ENCODE measurements at places on chromosomes 3 and 15.

DNA sequence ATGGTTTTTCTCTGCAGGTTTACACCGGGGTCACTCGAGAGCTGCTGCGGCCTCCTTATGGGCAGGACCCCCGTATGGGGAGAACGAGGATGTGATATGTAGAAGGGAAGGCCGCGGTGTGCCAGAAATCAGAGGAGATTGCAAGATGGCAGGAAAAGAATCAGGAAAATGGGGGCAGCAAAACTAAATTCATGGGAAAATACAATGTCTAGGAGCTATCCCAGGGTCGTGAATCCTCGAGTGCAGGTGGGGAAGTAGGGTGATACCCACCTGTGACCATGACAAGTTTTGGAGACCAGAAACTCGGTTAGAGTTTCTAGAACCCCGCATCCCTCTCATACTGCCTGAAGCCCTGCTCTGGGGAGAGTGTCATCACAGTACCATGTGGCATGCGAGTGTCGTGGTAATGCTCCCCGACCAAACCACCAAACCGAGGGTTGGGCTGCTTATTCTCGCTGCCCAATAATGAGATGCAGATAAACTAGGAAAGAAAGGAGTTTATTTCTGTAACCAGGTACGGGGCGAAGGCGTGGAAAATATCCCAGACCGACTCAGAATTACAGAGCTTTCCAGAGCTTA lies 781 bp downstream of the TRNT1 start:
- DNase-seq, result peak; percentile 14

GRCh38 chr3:149646181-149646766 lies 11.6 kb downstream of the WWTR1 start:
- DNase-seq, result no peak

GRCh38 chr15:77897896-77898406 lies 179.6 kb downstream of the TBC1D2B start:
- DNase-seq, result no peak

DNA sequence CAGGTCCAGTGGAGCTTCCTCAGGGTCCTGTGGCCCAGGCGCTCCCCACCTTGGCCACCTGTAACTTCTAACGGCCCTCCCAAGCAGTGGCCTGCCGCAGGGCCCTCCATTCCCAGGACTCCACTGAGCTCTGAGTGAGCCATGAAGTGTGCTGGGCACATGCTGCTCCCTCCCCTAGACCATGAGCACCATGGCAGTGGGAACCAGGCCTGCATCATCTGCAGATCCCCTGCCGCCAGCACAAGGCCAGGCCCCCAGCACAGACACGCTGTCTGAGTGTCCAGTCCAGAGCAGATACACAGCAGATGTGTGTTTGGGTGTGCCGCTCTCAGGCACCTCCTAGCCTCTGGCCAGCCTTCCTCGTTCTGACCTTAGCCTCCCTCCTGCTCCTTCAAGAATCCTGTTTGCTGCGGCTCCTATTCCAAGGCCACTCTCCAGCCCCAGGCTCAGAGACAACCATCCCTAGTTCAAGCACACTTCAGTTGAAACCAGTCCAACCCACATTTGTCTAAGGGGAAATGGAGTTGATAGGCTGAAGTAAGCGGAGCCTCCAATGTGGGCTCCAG lies 7.0 kb upstream of the KLF15 start:
- no peak for DNase-seq

DNA sequence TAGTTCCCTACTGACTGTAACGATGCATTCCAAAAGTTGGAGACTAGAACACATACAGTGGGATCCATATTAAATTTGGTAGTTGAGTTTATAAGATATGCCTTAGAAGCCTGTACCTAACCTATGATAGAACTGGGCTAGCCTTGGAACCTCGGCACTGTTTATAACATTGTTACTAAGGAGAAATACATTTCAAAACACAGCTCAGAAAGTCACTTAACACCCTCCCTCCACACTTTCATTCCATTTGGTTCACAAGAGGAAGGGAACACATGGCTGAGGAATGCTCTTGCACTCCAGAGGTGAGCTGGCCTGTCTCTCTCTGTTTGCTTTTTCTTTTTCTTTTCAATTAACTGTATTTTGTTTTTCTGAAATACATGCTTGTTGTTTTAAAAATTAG lies 48.7 kb upstream of the TSC22D2 start:
- DNase-seq, result peak; percentile 47

DNA sequence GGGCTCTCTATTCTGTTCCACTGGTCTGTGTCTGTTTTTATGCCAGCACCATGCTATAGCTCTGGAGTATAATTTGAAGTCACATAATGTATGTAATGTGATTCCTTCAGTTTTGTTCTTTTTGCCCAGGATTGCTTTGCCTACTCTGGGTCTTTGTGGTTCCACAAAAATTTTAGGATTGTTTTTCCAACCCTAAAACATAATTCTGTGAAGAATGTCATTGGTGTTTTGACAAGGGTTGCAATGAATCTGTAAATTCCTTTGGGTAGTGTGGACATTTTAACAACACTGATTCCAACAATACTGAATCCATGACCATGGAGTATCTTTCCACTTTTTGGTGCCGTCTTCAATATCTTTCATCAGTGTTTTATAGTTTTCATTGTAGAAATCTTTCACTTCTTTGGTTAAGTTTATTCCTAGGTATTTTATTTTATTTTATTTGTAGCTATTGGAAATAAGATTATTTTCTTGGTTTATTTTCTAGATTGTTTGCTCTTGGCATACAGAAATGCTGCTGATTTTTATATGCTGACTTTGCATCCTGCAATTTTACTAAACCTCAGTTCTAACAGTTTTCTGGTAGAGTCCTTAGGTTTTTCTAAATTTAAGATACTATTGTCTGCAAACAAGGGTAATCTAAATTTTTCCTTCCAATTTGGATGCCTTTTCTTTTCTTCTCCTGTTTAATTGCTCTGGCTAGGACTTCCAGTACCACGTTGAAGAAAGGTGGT lies 29.7 kb downstream of the TJP1 start:
- no peak for DNase-seq

DNA sequence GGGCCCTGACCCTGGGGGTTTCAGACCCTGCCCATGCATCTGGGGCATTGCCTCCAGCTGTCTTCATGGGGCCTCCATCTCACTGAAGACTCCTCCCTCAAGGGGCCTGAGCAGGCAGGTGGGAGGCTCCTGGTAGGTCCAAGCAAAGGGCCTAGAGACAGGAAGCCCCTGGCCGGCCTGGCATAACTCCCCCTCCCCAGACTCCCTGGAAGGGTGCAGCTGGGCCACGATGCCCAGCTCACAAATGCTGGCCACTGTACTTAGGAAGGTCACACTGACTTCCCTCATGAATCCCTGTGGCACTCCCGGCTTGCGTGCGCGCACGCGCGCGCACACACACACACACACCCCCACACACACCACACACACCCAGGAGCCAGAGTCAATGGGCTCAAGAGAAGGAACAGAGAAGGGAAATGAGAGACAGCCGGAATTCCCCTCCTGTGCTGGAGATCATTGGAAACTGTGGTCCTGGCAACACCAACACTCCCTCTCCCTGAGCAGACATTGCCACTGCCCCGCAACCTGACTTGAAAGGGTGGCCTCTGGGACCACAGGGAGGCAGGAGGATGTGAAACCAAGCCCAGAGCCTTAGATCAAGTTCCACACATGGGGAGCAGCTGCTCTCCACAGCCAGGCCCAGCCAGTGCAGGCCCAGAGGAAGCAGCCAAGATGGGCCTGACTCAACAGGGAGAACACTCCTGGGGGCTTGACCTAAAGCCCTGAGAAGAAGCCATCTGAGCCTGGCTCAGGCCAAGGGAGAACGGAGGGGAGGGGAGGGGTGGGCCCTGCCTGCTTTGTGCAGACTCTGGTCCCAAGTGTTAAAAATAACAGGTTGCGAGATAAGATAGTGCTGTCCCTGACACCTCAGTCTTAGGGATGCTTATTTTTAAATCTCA lies 69.7 kb downstream of the SCN5A start:
- no peak for DNase-seq

DNA sequence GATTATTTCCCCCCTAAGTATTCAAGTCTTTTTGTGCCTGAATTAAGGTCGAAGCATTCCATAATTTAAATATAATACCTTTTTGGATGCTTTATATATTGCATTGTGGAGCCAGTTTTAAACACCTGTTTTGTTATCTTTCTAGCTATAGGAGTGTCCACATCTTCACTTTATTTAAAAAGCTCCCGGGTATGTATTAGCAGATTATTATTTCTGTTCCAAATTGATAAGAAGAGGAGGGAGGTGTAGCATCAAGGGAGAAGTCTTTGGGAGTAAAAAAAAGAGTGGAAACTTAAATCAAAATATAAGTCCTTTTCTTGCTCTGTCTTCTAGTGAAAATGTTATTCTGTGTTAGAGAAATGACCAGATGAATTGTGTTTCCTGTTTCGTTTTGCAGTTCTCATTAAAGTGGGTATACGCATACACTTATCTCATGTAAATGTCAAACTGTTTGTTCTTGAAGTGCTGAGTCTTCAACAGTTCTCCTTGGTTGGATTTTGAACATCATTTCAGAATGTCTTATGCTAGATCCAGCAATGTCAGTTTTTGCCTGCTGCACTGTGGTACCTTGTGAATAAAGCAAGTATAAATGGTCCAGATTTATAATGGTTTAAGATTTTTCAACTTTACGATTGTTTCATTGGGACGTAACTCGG lies 105.8 kb downstream of the FNDC3B start:
- no peak for DNase-seq

DNA sequence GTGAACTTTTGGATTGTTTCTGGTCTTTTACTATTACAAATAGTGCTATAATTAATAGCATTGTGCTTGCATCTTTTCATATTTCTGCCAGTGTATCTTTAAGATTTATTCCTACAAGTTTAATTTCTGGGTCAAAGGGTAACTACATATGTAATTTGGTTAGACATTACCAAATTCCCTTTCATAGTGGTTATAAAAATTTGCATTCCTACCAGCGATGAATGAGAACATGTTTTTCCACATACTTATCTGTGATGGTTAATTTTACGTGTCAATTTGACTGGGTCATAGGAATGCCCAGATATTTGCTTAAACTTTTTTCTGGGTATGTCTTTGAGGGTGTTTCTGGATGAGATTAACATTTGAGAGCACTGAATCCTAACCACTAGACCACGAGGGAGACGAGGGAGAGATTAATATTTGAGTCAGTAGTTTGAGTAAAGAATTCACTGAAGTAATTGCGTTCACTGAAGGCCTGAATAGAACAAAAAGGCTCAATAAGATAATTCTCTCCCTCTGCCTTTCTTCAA lies 132.3 kb upstream of the NEO1 start:
- DNase-seq, result no peak

GRCh38 chr3:157956850-157957249 lies 149.4 kb downstream of the SHOX2 start:
- DNase-seq, result peak; percentile 24

Data from GM23338 (cell line).